Hematopoietic multipotent progenitor cell treated with erythropoietin and hydrocortisone succinate and interleukin-3 and kit ligand, for 6 days (in vitro differentiated cells): ENCODE measurements at places on chromosomes 6 and 20.

GRCh38 chr6:30787954-30788353 is 43.6 kb upstream of the IER3 start:
- peak; percentile 79 for DNase-seq

- no peak for DNase-seq
These were observed 377.1 kb downstream of the FOXA2 start for GRCh38 chr20:22207280-22207679.

- no peak for DNase-seq
These were observed 21.2 kb upstream of the ASF1A start for GRCh38 chr6:118872726-118873125.

DNA sequence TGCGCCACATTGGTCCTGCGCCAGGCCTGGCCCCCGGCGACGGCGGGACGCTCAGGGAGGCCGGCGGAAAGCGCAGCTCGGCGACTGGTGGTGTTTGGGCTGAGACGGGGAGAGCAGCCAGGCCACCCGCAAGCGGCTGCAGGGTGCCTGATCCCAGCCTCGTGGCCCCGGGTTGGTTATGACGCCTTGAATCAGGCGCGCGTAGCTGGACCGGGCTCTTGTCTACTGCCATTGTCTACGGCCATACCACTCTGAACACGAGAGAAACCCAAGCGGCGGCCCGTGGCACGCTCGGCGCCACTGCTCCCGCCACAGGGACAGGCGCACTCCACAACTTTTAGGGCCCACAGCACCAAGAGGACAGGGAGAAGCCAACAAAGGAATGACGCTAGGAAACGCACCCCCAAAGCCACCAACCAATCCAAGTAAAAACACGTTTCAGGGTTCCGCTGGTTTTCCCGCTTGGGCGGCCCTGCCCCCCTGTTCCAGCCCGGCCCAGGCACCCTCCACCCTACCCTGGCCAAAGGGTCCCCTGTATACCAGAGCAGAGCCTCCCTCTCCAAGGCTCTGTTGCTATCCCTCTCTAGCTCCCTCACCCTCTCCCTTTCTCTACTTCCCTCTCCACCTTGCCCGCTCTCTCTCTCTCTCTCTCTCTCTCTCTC is 1849.3 kb upstream of the DEFB115 start:
- no peak for DNase-seq

DNA sequence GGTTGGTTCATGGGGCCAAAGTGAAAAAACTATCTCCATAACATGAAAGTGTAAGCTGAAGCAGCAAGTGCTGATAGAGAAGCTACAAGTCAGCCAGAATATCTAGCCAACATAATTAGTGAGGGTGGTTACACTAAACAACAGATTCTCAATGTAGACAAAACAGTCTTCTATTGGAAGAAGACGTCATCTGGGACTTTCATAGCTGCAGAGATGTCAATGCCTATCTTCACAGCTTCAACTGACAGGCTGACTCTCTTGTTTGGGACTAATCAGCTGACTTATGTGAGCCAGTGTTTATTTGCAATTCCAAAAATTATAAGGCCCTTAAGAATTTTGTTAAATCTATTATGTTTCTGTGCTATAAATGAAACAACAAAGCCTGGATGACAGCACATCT is 63.2 kb downstream of the GMDS start:
- peak; percentile 12 for DNase-seq

DNA sequence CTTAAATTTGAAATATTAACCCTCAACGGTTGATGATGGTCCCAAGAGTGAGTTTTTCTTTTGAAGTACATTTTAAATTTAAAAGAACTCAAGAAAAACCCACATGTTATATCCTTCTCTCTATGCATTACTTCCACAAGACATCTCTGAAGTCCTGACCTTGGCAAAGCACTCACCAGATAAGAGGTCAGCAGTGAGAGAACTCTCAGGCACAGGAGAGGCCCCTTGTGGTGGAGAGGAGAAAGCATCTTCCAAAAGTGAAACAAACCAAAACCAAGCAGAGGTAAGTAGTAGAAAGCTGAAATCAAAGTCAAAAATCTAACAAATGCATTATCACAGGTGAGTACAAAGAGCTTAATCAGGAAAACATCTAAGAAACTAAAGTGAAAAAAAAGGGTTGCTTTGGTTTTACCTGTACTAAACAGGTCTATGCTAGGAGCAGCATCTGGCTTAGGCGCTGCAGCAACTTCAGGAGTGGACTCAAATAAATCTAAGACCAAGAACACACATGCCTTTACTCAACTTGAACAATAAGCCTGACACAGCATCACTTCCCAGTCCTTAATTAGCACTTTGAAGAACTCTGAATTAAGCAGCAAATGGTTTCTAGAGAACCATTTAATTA is 80.5 kb downstream of the PRSS35 start:
- DNase-seq: peak; percentile 60

DNA sequence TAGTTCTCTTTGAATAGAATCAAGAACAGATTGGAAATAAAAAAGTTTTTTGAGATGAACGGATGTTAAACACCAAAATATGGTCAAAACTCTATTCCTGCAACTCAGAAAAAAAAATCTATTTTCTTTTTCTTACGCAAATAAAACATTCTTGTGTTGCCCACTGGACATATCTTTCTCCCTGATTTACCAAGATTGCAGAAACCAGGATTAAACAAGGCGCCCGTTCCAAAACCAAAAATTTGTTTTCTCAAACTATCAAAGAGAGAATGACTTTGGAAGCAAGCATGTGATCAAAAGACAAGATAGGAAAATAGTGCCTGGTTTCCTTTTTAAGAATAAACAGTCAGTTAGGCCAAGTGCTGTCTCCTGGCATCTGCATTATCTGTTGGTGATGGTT is 273.1 kb downstream of the CLIC5 start:
- DNase-seq: no peak

GRCh38 chr6:159620947-159621346 is 72.1 kb downstream of the SOD2 start:
- DNase-seq: no peak

GRCh38 chr20:24963672-24964505 is 14.8 kb downstream of the CST7 start:
- DNase-seq: no peak

DNA sequence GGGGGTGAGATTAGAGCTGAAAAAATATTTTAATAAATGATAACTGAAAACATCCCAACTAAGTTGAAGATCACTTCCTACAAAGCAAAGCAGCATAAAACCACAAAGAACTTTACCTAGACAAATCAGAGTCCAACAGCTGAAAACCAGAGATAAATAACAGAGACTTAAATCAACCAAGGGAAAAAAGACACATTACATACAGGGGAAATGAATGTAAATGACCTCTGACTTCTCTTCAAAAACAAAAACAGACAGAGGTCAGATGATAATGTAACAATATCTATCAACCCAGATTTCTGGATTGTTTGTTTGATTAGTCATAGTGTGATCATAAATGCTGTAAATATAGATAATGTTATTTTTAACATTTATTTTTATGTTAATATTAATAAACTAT is 782.8 kb downstream of the TFAP2A start:
- DNase-seq: no peak

DNA sequence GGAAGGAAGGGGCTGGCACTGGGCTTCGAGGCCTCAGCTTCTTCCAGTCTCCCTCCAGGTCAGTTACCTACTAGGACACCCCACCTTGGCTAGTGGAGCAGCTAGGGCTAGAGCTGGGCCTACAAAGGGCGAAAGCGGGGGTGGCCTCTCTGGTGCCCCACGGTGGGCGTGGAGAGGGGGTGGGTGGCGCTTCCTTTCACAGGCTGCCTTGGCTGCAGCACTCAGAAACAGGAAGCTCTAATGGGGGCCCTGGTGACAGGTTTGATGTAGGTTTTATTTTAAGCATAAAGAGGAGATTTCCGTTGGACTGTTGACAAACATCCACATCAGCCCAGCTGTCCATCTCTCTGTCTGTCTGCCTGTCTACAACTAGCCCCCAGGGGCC is 13.4 kb downstream of the FAM110A start:
- peak; percentile 78 for DNase-seq

GRCh38 chr6:129346964-129347363 is 363.0 kb downstream of the ARHGAP18 start:
- no peak for DNase-seq
